ENCODE measurements at places on chromosomes 11 and 22.
A peak's percentile ranks its signal among the peaks of the same experiment; 100 is the strongest.

DNA sequence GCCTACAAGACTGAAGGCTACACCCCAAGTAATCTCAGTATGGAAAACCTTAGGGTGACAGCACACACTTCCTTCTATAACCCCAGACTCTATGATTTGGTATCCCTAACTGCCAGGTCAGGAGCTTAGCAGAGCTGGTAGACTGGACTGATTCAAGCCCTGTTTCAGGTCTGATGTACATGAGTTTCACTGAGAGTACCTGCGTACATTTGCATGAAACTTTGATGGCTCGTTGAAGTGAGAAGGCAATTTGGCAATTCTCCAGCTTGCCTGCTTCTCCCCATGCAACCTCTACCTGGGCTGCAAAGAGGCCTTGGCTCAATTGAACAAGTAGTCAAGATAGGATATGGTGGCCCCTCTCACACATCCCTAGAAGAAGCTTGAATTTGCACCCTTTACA lies 10.2 kb downstream of the FIBIN start:
- no peak for DNase-seq

- DNase-seq = no peak
Observed at GRCh38 chr22:49198705-49199084, 629.0 kb downstream of the BRD1 start.

- no peak for DNase-seq
Observed at GRCh38 chr22:20426259-20426615, 11.4 kb downstream of the SCARF2 start.

GRCh38 chr22:36224245-36224644 lies 15.1 kb downstream of the APOL2 start:
- DNase-seq = no peak

- no peak for DNase-seq
Observed at GRCh38 chr11:105486929-105487328, 122.9 kb upstream of the GRIA4 start.

GRCh38 chr11:30852091-30852490 lies 265.9 kb upstream of the MPPED2 start:
- DNase-seq = no peak

GRCh38 chr22:42343121-42343454 lies 72.6 kb upstream of the TCF20 start:
- no peak for DNase-seq

- no peak for DNase-seq
Observed at GRCh38 chr11:41281131-41281742, 178.2 kb downstream of the LRRC4C start.

GRCh38 chr11:109306322-109306721 lies 115.7 kb upstream of the C11orf87 start:
- no peak for DNase-seq

GRCh38 chr11:58513747-58514367 lies 6.0 kb upstream of the OR5B21 start:
- DNase-seq = peak; percentile 20

GRCh38 chr22:38238519-38239071 lies 34.2 kb downstream of the TMEM184B start:
- DNase-seq = no peak

All from iPS DF 19.7 (cell line).